ENCODE measurements at places on chromosomes 16 and 17.

- no peak for DNase-seq
Measured at GRCh38 chr16:2827374-2827791, 2.7 kb upstream of the ZG16B start.

GRCh38 chr17:83150369-83151055, 71.1 kb downstream of the METRNL start:
- DNase-seq: no peak

GRCh38 chr17:78197147-78197832, 10.1 kb downstream of the AFMID start:
- DNase-seq: no peak

- no peak for DNase-seq
Measured at GRCh38 chr16:17801068-17801467, 330.3 kb upstream of the XYLT1 start.

GRCh38 chr17:62111562-62112171, 46.6 kb upstream of the MED13 start:
- no peak for DNase-seq

GRCh38 chr17:31629696-31630470, 229.2 kb downstream of the COPRS start:
- no peak for DNase-seq

Data from T-helper 9 cell (primary cell).